ENCODE measurements at places on chromosomes 3 and 15.

- DNase-seq = peak; percentile 61
These were observed 951 bp downstream of the GPR62 start for GRCh38 chr3:51955893-51956770.

DNA sequence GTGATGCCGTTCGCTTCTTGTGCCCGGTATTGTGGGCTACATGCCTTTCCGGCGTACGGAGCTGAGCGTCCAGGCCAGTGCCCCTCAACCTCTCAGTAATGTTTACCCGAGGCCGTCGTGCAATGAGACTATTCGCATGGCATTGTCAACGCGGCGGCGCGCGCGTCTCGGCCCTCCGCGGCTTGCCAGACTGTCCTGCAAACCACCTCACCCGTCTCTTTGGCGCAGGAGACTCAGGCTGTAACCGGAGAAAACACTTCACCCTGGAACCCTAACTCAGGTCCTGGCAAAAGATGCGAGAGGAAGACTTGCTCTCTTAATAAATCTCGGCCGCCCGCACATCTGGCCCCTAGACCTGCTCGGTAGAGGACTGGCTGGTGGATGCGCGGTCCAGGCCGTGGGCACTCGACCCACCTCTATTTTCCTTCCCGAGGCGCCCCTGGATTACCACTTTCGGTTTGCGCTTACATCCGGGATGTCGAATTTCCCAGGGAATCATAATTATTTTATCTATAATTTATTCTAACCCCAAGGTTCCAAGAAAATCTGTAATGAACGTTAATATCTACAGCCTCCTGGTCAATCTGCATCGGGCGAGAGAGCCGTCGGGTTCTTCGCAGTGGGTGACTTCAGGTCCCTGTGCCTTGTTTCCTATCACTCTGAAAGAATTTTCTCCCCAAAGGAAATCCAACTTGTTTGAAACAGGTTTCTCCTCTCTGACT lies 71.8 kb upstream of the POLG start:
- no peak for DNase-seq

- no peak for DNase-seq
These were observed 473 bp downstream of the LSM3 start for GRCh38 chr3:14179114-14179465.

DNA sequence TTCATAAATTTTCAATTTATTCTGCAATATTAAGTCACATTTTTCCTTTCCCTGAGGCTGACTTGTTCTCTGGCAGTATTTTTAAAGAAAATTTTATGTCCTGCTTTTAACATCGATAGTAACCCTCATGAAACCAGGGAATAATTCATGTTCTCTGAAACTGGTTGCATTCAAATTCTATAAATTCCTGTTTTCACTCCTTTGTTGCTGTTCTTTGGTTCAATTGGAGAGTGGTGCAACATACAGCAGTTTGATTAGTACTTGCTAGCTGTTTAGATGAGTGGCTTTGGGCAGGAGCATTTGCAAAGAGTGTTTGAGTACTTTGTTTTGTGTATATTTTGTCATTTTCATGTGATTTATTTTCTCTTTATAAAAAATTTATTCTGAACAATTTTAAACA lies 19.2 kb downstream of the ZIC1 start:
- DNase-seq = no peak
